ENCODE measurements at places on chromosomes 7 and 10.

DNA sequence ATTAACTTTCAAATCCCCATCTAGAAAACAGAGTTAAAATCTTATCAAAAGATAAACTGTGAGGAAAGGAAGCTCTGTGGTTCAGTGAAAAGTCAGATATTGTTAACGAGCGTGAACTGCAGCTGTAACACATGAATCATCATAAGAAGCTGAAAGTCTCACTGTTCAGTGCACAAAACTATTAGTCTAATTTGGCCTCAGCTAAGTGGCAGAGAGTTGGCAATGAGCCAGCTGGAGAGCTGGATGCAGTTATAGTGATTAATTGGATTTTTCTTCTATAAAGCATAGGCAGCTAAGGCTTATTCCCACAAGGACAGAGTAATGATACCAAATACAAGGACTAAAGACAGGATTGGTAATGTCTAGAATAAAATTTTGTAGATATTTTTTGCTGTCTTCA is 101.1 kb upstream of the ABCB5 start:
- peak; percentile 53 for DNase-seq

DNA sequence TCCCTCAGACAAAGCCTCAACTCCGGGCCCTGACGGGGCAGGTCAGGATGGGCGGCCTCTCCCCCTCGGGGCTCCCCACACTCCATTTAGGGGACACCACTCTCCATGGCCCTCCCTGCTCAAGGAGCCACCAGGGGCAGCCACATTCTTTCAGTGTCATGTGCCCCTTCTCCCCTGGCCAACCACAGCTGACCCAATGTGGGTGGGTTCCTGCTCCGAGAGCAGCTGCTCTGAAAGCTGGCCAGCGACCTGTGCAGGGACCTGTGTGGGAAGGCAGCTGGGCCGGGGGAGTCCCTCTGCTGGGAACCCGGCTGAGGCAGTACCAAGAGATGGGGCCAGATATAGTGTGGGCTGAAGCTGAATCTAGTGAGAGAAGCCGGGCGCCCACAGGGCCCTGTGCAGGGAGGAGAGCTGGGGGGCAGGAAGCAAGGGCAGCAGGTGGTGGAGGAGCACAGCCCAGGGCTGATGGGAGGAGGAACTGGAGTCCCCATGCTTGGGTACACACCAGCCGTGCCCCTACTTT is 40.6 kb upstream of the NPFFR1 start:
- no peak for DNase-seq

DNA sequence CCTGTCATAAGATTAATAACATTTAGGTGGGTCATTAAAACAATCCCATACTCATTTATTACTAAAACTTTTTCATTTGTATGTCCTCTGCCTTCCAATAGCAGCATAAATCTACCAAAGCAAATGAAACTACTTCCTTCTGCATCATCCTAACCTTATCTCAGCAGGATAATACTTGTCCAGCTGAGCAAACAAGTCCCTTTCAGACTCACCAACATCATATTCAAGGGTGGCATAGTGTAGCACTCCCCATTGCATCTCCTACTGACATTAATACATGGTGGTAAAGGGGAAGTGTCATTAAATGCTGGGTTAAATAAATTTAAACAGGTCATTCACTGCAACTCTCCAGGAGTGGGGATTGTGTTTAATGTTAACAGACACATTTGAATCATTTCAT is 3.4 kb upstream of the MINDY3 start:
- no peak for DNase-seq

DNA sequence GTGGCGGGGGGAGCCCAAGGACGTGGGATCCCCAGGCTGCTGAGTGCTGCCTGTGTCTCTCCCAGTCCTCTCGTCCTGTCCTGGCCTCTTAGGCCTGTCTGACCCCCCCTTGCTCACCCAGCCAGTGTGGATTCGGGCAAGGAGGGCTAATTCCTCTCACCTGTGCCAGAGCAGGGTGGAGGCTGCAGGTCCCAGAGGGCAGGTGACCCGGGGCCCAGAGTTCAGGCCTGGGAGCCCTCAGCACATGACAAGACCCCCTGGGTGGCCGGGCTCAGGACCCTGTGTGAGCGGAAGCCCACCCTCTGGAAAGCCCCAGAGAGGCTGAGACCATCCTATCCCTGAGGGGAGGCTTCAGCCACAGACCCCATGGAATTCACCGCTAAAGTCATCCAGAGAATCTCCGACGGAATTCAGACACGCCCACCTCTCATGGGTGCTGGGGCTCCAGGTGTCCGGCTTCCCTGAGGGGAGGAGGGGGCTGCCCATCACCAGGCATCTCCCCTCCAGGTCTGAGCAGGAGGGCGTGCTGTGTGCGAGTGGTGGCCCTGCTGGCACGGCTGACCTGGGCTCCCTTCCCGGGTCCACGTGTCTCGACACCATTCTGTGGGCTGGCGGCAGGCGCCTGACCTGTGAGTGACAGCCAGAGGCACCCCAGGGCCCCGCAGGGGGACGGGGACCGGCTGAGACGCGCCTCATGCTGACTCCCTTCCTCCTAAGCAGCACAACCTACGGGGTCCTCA is 5.0 kb downstream of the KNDC1 start:
- DNase-seq, result no peak

DNA sequence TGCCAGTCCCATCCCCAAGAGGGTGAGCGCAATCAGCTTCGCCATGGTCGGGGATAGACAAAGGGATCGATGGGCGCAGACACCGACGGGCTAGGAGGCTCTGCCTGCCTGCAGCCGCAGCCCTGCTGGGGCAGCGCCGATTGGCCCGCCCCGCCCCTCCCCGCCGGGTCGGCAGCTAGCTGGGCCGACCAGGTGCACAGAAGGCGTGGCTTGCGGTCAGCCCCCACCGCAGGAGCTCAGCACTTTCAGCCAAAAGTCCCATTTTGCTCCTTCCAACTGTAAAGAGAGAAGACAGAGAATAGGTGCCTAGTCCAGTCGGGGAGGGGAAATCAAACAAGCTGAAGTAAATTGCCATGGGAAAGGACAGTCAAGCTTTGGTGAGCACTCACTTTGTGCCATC is at the start of gene PON1:
Gene PON1 (minus strand): TSS at position 102 of the 400 bp plus-strand sequence. CDS start 57 bp downstream, at position 45.
- DNase-seq, result no peak

- peak; percentile 54 for DNase-seq
Measured at GRCh38 chr7:98054585-98054984, 52.1 kb upstream of the LMTK2 start.

DNA sequence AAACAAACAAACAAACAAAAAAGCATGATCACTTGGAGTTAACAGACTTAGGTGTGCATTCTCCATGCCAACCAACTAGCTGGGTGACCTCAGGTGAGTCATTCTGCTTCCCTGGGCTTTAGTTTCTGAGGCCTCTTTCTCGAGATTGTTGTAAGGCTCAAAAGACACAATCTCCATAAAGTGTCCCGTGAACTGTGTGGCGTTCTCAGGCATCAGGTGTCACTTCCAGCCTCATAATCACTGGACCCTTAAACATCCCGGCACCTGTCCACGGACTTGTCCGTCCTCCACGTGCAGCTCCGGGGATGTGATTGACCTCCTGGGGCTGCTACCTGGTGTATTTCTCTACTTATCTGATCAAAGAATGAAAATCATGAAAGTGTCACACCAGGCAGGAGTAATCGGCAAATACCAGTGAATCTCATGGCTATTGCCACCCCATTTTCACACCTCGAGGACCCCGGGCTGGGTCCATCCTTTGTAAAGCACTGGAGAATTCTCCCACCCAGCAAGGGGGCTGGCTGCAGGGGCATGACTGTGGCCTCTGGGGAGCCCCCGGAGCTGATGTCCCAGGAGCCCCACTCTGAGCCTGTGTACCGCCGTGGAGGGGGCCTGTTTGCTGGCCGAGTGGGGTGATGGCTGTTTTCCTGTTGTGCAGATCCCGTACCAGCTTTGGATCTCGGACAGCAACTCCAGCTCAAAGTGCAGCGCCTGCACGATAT is 189.8 kb upstream of the SH2B2 start:
- no peak for DNase-seq

- no peak for DNase-seq
Measured at GRCh38 chr7:33511778-33512177, 382.4 kb downstream of the BBS9 start.

GRCh38 chr7:102193806-102194205 is 92.9 kb upstream of the SH2B2 start:
- DNase-seq, result no peak

GRCh38 chr10:77456414-77456813 is 181.2 kb downstream of the KCNMA1 start:
- no peak for DNase-seq

- no peak for DNase-seq
Measured at GRCh38 chr10:8533462-8533861, 479.0 kb downstream of the GATA3 start.

DNA sequence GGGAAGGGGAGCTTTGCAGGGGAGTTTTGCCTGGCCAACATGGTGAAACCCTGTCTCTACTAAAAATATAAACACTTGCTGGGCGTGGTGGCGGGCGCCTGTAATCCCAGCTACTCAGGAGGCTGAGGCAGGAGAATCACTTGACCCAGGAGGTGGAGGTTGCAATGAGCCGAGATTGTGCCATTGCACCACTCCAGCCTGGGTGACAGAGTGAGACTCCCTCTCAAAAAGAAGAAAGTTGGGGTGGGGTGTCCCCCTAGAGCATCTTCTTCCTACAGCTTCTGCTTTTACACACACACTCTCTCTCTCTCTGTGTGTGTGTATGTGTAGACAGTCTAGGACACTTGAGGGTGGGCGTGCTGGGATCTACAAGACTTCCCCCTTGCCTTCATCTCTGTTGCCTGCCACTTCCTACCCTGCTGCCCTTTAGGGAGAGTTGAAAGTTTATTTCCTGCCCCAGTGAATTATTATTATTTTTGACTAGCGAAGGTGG is 21.7 kb downstream of the PLAU start:
- no peak for DNase-seq

DNA sequence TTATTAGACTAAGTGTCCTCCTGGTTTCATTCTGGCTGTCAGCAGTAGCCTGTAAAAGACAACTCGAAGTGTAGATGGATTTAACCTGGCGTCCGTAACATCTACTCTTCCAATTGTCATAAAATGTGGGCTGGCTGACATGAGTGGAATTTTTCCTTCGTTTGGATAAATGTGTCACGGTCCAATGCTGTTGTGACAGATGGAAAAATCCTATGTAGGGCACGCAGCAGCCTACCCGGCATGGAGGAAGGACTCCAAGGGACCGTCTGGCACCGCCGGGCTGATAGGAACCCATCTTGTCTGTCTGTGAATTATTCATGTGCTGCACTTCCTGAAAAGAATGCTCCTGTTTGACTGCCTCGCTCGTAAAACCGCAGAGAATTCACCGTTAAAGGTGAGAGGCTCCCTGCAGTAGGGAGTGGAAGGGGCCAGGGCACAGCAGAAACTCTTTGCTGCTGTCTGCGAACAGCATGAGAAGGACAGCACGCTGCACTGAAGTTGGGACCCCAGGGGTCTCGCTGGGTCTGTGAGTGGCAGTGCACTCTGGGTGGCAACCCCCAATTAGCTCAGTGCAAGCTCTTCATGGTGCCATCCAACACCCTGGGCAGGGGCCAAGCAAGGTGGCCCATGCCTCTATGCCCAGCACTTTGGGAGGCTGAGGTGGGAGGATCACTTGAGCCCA is 1.6 kb upstream of the ORAI2 start:
- no peak for DNase-seq

DNA sequence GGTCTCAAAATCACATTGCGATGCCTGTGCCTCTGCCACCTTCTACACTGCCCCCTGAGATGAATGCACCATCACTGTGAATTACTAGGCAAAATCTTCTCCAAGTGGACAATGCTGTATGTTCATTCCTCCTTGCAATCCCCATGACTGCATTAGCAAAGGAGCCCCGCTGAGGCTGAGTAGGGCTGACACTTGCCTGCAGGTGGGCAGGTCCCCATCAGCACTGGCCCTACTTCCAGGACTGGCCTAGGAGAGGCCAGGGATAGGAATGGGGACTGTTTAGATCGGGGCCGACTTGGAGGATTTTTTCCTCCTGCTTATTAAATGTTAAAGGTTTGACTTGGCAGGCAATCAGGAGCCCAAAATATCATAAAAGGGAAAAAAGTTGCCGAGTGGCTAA is 127.0 kb upstream of the TCF7L2 start:
- DNase-seq, result no peak

GRCh38 chr7:47901542-47901941 is 46.7 kb downstream of the PKD1L1 start:
- no peak for DNase-seq

DNA sequence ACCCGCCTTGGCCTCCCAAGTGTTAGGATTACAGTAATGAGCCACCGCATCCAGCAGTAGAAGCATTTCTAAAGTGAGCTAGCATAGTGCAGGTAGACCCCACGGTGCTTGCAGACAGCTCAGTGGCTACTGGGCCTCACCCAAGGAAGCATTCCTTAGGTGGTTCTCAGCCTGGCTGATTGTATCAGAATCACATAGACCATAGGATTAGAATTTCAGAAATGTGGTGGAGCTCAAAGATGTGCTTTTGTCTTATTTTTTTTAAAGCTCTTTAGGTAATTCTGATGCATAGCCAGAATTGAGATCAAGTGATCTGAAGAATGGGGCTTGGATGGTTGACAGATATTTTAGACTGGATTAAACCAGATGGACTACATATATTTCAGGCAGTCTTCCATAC is 10.9 kb downstream of the ANLN start:
- no peak for DNase-seq

- no peak for DNase-seq
Measured at GRCh38 chr10:16436367-16436757, 448 bp upstream of the PTER start.

GRCh38 chr7:66355756-66356155 is 150.6 kb downstream of the TPST1 start:
- DNase-seq, result no peak

DNA sequence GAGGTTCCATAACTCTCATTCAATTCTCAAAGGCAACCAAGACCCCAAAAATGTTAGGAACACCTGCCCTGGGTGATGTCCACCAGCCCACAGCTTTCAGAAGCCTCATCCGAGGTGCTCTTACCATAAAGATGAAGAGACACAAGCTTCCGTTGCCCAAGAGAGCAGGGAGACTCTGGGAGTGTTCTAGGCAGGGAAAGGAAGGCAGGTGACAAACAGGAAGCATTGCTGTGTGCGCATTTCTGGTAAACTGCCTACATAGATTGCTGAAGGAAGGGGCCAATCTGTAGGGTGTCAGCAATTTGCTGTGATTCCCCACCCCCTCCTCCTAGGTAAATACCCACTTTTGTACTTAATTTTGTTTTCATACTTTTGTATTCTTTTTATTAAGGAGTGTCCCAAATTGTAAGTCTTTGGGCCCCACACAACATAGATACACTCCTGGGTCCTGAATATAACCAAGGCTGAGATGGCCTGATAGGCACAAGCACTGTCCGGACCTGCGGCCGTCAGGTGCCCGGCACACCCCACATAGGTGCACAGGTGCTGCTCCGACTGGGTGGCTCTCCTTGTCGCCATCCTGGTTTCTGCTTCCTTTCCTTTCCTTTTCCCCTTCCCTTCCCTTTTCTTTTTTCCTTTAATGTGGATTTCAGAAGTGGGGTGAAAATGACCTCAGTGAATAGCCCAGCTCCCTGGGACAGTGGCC is 51.4 kb upstream of the SMNDC1 start:
- no peak for DNase-seq

- DNase-seq, result no peak
Measured at GRCh38 chr7:46725838-46726237, 804.8 kb upstream of the IGFBP3 start.

Measured in keratinocyte (primary cell).